Stimulated activated CD4-positive, alpha-beta T cell treated with anti-CD3 and anti-CD28 coated beads, Interleukin-4, amount 100 ng/mL, for 1 hour (primary cell): ENCODE measurements at places on chromosomes 6 and 20.

DNA sequence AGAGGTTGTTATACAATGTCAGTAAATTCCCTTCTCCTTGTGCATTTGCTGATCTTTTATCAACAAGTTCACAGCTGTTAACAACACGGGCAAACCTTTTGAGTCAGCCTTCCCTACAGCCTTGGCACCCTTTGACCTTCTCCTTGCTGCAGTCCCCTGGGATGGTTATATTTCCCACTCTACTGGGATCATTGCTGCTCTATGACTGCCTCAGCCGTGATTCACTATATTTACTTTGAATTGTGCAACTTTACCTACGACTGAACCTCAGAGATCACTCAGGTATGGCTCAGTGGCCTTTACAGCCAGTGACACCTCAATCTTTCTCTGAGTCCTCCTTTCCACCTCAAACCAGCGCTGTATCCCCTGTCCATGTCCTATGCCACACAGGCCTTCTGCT lies 1293.3 kb downstream of the EPHA7 start:
- DNase-seq: no peak

GRCh38 chr6:14360565-14360964 lies 243.0 kb downstream of the CD83 start:
- no peak for DNase-seq

DNA sequence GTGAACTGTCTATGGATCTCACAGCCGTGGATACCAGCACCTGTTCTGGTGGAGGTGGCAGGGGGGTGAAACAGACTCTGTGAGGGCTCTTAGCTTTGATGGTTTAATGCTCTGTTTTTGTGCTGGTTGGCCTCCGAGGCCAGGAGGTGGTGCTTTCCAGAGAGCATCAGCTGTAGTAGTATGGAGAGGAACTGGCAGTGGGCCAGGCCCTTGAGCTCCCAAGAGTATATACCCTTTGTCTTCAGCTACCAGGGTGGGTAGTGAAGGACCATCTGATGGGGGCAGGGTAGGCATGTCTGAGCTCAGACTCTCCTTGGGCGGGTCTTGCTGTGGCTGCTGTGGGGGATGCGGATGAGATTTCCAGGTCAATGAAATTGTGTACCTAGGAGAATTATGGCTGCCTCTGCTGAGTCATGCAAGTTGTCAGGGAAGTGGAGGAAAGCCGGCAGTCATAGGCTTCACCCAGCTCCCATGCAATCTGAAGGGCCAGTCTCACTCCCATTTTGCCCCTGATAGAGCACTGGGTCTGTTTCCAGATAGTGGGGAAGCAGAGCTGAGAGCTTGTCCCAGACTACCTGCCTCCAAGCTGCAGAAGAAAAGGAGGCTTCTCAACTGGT lies 102.7 kb upstream of the AHI1 start:
- DNase-seq: no peak

- no peak for DNase-seq
Observed at GRCh38 chr20:20364593-20365479, 3.1 kb upstream of the INSM1 start.

GRCh38 chr6:107820338-107821261 lies 3.5 kb downstream of the SCML4 start:
- DNase-seq: peak; percentile 35
